ENCODE measurements at places on chromosomes 5 and 9.

DNA sequence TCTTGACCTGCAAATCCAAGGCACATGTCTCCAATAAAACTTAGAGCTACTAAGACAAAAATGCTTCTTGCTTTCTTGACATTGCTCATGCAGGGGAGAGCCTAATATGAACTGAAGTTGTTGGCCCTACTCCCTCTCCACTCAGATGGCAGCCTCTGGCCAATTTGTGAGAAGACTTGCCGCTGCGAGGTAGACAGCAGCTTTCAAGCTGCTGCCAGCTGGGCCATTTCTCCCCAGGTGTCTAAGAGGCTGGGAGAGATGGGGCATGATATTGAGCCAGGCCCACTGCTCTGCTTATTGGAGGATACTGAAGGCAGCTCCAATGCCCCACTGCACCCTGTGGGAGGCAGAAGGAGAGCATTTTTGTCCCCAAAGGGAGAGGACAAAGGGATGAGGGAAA, 380.5 kb downstream of the RASEF start:
- no peak for DNase-seq

- DNase-seq, result no peak
These were observed 351.2 kb downstream of the ZNF608 start for GRCh38 chr5:124395287-124395686.

GRCh38 chr9:128099932-128100491, 27.5 kb downstream of the PTGES2 start:
- no peak for DNase-seq

- DNase-seq, result no peak
These were observed 85.2 kb downstream of the BASP1 start for GRCh38 chr5:17302604-17303003.

DNA sequence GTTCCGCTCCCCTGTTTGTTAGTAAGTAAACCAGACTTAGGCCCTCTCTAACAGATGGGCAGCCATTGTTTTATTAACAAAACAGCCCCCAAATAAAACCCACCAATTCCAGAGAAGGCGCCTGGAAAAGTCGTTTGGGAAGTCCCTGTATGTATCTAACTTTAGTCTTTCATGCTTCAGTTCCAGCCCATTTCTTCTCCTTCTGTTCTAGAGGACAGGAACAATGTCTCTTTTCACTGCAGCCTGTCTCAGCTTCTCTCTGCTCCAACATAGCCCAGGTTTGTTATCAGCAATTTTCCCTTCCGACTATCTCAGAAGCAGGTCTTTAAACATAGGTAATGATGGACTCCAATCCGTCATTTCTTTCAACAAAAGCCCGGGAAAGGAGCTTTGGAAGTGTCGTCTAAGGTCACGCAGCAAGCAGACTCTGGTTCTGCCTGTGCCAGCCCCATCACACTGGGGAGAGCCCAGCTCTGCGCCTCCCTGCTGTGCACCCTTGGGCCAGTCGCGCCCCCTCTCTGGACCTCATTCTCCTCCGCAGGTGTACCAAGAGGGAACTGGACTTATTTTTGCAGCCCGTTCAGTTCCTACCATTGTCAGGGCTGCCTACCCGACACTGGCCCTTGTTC, 9.6 kb upstream of the AKNA start:
- no peak for DNase-seq

- no peak for DNase-seq
These were observed 19.7 kb upstream of the GLE1 start for GRCh38 chr9:128484686-128485413.

DNA sequence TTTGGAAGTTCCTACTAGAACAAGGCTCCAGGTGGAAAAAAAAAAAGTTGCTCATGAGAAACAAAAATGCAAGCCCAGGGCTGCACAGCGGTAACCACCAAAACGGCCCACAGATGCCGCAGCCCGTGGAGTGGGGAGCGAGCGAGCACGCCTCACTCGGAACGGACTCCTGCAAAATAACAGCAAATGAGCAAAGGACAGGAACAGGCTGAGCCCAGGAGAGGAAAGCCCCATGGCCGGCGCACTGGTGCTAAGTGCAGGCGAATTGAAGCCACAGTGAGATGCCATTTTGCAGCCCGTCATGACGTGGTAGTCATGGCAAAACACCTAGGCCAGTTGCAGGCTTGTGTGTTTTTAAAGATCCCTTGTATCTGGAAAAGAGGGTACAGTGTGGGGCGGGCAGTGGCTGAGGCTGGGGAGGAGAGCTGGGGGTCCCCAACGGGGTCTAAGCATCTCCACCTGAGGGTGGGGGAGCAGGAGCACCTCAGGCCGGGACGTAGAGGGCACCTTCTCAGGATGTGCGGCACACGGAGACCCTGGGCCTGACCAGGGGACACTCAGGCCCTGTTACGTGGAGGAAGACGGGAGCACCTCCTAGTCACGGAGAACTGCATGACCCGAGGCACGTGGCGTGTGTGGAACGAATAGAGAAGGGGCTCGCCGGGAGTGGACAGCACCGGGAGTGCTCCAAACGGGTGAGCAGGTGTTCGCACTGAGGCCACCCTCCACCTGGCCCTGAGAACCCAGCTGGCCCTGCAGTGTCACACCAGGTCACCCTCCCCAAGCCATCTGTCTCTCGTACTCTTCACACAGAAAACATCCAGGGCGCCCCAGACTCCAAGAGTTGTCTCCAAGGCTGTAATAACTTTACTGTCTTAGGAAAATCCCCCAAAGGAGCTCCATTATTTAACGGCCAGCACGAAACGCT, 10.7 kb downstream of the GRM6 start:
- no peak for DNase-seq

DNA sequence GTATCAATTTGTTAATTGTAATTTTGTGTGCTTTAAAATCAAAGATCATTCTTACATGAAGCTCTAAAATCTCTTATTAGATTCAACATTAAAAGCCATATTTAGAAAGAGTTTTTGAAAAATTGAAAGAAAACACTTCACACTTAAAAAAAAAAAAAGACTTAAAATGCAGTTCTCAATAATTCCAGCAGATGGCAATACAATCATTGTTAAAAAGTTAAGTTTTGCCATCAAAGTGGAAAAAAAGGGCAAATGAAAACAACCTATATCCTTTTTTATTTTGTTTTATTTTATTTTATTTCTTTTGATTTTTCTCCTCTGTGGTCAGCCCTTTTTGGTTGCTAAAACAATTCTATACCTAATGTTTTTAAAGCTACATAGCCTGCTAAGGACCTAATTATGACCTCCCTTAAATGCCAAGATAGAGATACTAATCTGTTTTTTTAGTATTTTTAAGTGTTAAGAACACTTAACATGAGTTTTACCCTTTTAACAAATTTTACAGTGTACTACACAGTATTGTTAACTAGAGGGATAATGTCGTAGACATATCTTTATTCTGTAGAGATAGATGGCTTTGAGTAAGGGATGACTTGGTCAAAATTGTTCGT, 154.2 kb upstream of the DAB2 start:
- DNase-seq, result no peak

GRCh38 chr5:159189310-159189709, 20.0 kb downstream of the RNF145 start:
- no peak for DNase-seq

DNA sequence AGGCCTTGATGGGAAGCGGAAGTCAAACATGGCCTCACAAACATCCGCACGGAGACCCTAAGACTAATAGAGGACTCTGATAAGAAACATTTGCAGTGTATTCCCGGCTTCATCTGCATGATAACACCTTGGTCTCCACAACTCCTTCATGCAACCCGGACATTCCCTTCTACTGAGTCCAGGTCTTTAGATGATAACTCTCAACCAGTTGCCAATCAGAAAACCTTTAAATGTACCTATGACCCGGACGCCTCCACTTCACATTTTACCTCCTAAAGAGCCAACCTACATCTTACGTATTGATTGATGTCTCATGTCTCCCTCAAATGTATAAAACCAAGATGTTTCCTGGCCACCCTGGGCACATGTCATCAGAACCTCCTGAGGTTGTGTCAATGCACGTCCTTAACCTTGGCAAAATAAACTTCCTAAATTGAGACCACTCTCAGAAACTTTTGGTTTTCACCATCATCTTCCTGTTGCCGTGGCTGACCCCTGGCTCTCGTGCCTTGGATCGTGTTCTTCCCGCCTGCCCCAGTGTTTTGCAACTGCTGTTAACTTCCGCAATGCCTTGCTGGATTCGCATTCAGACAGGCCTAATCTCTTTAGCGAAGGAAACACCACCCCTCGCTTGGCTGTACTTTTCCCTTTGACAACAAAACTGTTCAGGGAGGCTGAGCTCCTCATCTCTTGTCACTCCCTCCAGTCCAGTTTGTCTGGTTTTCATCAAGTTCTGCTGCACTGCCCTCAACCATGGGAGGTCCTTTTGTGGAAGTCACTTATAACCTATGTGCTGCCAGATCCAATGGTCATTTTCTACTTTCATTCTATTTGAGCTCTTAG, 1.1 kb upstream of the DAP start:
- DNase-seq, result peak; percentile 63

DNA sequence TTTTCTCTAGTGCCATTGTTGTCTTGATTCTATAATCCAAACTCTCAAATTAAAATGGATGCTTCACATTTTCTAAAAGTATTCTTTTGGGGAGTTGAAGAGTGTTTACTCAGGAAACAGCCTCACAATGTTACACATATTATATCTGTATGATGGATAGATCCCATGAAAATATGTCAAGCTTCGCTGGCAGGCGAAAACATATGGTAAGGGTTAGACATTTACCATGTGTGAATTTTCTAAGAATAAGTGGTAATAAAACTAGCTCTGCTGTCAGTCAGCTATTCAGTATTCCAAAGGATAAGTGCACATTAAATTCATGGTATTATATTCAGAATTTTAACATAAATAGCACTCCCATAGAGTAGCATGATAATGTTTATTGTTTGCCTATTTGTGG, 13.3 kb upstream of the ADCY2 start:
- DNase-seq, result no peak

- no peak for DNase-seq
These were observed 92.1 kb upstream of the IER5L start for GRCh38 chr9:129270205-129270604.

GRCh38 chr5:407051-407450, 35.9 kb upstream of the EXOC3 start:
- no peak for DNase-seq

DNA sequence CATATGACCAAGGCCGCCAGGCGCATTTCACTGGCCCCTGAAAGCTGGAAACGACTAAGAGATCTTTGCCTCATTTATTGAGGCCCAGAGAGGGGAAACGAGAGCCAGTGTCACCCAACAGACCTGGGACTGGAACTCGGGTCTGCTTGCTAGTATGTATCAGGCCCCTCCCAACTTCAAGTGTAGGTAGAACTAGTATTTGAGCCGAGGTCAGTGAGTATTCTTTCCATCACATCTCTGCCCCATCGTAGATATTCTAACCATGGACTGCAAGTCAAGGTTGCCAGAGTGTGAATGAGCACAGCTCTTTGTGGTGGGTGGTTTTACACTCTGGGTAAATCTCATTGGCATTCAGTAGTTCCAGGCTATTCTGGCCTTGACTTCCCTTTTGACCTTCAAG, 42.2 kb downstream of the GPR107 start:
- no peak for DNase-seq
